Astrocyte (in vitro differentiated cells and primary cell): ENCODE measurements at places on chromosomes 1 and 21. TPM values are rescaled to one million over a fixed set of nuclear protein-coding genes. Genes with fewer than 3 reads are reported as not detected.
A peak's percentile ranks its signal among the peaks of the same experiment; 100 is the strongest.

The NEGR1 gene
- 7.4 and 8.6 TPM in 2 replicates for total RNA-seq

The PROK1 gene
- not detected in 2 replicates for total RNA-seq

DNA sequence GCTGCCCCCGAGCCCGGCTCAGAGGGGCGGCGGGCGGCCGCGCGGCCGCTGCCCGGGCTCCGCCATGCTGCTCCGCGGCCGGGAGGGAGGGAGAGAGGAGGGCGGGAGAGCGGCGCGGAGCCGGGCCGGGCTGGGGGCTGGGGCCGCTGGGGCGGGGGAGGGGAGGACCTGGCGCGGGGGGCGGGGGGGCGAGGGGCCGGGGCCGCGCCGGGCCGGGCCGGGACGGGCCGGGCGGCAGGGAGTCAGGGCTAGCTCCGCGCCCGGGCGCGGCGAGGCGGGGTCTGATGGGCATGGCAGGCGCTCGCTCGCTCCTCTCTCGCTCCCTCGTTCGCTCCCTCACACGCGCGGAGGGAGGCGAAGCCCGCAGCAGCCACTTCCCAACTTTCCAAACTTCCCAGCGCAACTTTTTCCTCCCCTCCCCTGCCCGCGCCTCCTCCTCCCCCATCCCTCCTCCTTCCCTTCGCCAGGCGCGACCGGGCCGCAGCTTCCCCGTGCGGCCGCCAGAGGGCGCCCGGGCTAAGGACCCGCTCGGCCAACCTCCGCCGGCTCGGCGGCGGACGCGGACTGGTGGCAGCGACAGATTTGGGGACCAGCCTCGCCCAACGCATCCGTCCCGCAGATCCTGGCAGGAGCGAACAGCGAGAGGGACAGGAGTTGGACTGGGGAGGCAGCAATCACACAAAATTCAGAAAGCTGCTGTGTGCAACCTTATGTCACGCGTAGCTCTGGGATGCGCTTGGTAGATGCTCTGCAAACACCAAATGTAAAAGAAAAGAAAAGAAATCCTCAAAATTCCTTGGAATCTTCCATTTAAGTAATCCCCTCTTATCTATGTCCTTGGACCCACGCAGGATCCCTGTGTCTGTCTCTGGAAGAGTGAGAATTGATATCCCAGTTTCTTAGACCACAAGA is at the start of gene TRABD2B:
TSS of gene TRABD2B (minus strand) at position 97 of the 912 bp plus-strand sequence.
- peak; percentile 8 for DNase-seq
- peak within 1 kb of the TSS; percentile 33 for H3K4me3 ChIP-seq
- no peaks in the 10 kb centered on the region for H3K4me1 ChIP-seq
- H3K27me3 ChIP-seq: peaks cover 39% of the 10 kb centered on the region
- H3K27ac ChIP-seq: no peak within 1 kb of the TSS

DNA sequence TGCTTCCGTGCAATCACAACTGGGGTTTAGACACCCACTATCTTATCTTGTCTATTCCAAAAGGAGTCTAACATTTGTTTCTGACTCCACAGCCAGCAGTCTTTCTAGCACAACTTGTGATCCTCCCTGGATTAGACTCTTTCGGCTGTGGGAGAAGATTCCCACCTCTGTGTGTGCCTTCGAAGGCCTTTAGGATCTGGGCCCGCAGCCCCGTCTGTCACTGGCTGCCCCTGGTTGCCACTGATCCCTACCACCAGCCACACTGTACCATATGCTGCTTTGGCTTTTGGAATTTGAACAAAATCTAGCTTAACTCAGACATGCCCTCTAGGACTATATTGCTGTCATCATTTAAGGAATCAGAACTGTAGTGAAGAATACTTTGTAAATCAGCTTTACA is 18.0 kb downstream of the NTPCR start:
- H3K4me3 ChIP-seq: no peak overlapping the region
- no peak overlapping the region for H3K27ac ChIP-seq
- no peaks in the 10 kb centered on the region for H3K4me1 ChIP-seq
- H3K36me3 ChIP-seq: no peaks in the 10 kb centered on the region

DNA sequence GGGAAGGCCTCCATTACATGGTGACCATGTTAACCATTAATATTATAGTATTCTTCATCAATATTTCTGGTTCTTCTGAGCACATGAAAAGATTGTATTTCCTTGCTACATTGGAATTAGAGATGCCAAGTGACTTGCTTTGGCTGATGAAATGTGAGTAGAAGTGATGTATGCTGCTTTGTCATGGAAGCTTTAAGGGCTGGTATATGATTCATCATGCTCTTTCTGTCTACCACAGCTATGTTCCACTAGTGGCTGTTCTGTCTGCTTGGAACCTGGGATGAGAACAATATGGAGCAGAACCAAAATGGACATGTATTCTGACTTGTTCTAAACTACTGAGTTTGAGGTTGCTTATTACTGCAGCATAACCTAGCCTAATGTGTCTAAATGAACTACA is 163.3 kb downstream of the TM2D1 start:
- H3K27me3 ChIP-seq: no peaks in the 10 kb centered on the region
- H3K36me3 ChIP-seq: no peaks in the 10 kb centered on the region
- no peak for DNase-seq
- H3K27ac ChIP-seq: no peak overlapping the region
- H3K4me1 ChIP-seq: no peaks in the 10 kb centered on the region
- no peak overlapping the region for H3K4me3 ChIP-seq

The NFASC gene
- total RNA-seq: 26.7 and 29.6 TPM in 2 replicates

The MTHFR gene
- total RNA-seq: 11.5 and 13.0 TPM in 2 replicates

The OR2AK2 gene
- not detected in 2 replicates for total RNA-seq

DNA sequence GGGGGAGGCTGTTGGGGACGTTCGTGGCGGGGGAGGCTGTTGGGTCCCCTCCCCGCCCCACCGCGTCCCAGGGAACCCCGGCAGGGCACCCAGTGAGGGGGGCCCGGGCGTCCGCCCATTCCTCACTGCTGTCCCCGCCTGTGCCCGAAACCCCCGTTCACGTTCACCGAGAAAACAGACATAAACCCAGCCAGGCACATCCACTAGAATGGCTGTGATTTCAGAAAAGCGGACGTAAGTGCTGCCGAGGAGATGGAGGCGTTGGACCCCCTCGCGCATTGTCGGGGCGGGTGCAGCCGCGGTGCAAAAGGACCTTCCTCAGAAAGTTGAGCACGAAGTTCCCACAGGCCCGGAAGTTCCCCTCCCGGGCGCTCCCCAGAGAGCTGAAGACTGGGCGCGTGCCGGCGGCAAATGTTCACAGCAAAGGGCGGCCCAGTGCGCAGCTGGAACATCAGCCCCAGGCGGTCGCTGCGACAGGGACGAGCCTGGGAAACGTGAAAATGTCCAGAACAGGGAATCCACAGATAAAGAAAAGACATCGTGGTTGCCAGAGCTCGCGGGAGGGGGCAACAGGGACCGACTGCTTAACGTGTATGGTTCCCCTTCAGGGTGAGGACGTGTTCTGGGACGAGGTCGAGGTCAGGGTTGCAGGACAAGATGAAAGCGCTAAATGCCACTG is 18.5 kb upstream of the SAMD11 start:
- no peak overlapping the region for H3K27ac ChIP-seq
- H3K4me3 ChIP-seq: peak overlapping the region; percentile 59
- peaks cover 12% of the 10 kb centered on the region for H3K4me1 ChIP-seq
- peak; percentile 24 for DNase-seq
- H3K27me3 ChIP-seq: no peaks in the 10 kb centered on the region

The NCF2 gene
- 4.3 and 4.9 TPM in 2 replicates for total RNA-seq

GRCh38 chr1:65330822-65331221 is 21.5 kb downstream of the DNAJC6 start:
- H3K4me3 ChIP-seq: no peak overlapping the region
- H3K36me3 ChIP-seq: no peaks in the 10 kb centered on the region
- H3K27ac ChIP-seq: no peak overlapping the region
- H3K4me1 ChIP-seq: no peaks in the 10 kb centered on the region

The LRRN2 gene
- 4.9 and 5.9 TPM in 2 replicates for total RNA-seq

GRCh38 chr21:22900490-22900889 is 1902.3 kb downstream of the NCAM2 start:
- no peak for DNase-seq
- H3K27me3 ChIP-seq: no peaks in the 10 kb centered on the region
- H3K4me1 ChIP-seq: no peaks in the 10 kb centered on the region

DNA sequence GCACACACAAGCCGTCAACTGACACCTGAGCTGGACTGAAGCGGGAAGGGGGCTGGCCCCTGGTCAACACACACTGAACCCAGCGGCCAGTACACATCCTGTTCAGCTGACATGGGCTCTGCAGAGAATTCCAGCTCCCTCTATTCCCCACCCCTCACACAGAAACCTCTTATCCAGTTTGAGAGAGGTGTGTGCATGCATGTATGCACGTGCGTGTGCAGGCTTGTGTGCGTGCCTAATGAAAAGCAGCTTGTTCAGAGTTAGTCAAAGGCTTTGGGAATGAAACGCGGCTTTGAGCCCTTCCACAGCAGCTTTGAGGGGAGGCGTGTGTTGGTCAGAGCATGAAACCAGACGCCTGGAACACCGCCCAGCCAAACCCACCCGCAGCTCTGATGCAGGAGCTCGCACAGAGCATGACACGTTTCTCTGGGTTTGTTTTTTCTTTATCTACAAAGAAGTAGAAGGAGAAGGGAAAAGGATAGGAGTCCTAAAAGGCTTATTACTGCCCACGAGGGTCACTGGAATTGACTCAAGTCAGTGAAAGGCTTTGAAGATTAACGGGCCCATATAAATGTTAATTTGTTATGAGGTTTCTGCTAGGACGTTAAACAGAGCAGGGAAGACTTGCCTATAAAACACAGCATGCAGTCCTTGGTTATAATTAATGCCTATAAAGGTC is 184.2 kb downstream of the ETS2 start:
- H3K27me3 ChIP-seq: peaks cover 23% of the 10 kb centered on the region
- peak; percentile 92 for DNase-seq
- peaks cover 42% of the 10 kb centered on the region for H3K4me1 ChIP-seq
- no peak overlapping the region for H3K27ac ChIP-seq
- H3K36me3 ChIP-seq: no peaks in the 10 kb centered on the region
- peak overlapping the region; percentile 9 for H3K4me3 ChIP-seq
